ENCODE measurements at places on chromosomes 2 and 18. TPM values are rescaled to one million over a fixed set of nuclear protein-coding genes. Genes with fewer than 3 reads are reported as not detected.
A peak's percentile ranks its signal among the peaks of the same experiment; 100 is the strongest.

- no peak for DNase-seq
Observed at GRCh38 chr2:144376460-144376859, 143.5 kb downstream of the ZEB2 start.

DNA sequence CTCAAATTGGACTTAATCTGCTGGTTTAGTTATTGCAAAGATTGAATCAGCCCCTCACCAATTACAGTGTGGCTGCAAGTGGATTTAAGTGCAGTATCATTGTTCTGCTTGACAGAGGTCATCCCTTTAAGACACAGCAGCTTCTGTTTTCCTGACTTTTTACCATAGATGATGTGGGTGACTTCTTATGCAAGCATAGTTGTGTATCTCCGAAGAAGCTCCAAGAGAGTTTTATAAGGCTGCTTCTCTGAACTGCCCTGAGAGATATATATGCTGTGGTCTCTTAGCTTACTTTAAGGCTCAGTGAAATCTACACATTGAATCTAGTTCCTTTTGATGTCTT lies 3.5 kb downstream of the TRIB2 start:
- peak; percentile 49 for DNase-seq

Gene LOXL3
- 2.4 TPM for polyA plus RNA-seq

Gene KCNIP3
- 14.8 TPM for polyA plus RNA-seq

GRCh38 chr2:59149271-59149670 lies 908.1 kb upstream of the FANCL start:
- DNase-seq: no peak

DNA sequence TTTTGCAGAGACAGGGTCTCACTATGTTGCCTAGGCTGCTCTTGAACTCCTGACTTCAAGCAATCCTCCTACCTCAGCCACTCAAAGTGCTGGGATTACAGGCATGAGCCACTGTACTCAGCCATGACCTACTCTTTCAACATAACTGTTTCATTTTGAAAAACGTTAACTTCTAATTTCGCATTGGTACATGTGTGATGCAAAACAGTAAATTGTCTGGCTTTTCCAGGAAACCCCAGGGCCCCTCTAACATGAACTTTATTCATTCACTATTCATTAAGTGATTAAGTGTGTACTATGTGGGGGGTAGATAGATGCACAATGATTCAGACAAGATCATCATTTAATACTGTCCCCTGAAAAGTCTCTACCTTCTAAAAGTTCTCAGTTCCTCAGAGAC lies 364.9 kb downstream of the SS18 start:
- no peak for DNase-seq

DNA sequence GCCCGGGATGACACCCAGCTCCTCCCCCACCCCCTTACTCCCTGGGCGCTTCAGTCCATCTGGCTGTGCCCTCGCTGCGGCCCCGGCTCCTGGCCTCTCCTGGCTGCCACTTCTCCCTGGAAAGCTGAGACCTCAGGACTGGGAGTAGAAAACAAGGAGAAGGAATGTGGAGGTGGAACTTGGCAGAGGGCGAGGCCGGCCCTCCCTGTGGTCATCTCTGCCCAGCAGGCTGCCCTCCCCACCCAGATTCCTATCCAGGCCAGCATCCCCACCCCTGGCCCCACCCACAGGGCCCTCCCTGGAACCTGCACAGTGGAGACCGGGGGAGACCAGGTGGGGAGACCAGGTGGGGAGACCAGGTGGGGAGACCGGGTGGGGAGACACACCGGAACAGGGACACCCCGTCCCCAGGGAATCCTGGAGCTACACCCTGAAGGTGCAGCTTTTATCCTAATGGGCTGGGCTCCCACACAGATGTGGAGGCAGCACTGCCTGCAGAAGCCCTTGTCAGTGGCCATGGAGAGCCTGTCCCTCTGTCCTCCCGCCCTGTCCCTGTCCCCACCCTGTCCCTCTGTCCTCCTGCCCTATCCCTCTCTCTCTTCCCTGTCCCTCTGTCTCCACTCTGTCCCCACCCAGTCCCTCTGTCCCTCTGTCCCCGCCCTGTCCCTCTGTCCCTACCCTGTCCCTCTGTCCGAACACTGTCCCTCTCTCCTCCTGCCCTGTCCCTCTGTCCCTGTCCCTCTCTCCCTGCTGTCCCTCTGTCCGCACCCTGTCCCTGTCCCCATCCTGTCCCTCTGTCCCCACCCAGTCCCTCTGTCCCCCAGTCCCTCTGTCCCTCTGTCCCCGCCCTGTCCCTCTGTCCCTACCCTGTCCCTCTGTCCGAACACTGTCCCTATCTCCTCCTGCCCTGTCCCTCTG lies 157.1 kb downstream of the PXDN start:
- peak; percentile 77 for DNase-seq
